NCI-H1105 (cell line): ENCODE measurements at places on chromosomes 1 and 21.

DNA sequence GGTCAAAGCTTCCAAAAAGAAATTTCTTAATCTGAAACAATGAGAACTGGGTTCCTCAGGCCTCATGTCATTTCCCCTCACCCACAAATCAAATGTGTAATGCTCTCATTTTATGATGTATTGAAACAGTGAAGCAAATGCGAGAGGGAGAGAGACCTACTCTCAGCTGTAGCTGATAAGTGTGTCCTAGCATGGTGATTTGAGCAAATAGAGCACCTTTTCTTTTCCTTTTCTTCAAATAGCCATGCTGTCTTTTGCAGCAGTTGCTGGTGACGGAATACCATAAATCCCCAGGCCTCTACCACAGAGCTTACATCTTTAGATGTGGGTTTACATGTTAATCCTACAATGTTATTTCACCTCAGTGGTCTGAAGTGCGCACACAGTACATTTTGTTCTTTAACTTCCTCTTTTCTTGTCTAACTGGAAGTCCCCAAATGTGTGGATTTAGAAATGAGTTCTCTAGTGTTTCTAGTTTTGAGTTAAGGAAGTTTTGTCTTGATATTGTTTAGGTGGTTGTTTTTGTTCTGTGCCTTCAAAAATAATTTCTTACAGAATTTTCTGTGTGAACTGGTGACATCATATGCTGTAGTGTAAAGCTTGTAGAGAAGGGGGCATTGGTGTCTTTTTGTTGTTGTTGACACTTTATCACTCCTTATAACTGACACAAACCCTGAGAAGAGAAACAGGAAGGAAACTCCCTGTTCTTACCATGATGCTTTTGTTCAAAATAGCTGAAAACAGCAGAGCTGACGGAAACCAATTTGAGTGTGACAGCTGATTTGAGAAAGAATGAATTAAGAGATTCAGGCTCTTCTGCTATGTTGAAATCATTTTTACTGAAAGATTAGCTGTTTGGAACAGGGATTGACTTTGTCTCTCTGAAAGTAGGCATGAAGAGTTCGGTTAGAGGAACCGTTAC, 12.2 kb downstream of the SMAP2 start:
- DNase-seq: no peak

- no peak for DNase-seq
Observed at GRCh38 chr1:235278915-235279292, 49.1 kb downstream of the ARID4B start.

DNA sequence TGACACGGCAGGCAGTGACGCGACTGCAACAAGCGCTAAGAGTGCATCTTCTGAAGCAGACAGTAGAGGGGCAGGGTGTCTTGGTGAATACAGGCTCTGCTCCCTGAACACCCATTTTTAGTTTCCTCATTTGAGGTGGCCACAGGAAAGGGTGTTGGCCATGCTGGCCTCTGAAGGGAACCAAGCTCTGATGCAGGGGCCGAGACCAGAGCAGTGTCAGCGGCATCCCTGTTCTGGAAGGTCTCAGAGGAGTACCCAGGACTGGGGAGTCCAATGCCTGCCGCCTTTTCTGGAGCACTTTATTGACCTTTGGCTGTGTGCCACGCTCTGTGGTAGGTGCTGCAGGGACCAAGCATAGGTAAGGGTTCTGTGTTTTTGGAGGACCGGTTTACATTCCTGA, 100.4 kb downstream of the KCNJ6 start:
- no peak for DNase-seq

DNA sequence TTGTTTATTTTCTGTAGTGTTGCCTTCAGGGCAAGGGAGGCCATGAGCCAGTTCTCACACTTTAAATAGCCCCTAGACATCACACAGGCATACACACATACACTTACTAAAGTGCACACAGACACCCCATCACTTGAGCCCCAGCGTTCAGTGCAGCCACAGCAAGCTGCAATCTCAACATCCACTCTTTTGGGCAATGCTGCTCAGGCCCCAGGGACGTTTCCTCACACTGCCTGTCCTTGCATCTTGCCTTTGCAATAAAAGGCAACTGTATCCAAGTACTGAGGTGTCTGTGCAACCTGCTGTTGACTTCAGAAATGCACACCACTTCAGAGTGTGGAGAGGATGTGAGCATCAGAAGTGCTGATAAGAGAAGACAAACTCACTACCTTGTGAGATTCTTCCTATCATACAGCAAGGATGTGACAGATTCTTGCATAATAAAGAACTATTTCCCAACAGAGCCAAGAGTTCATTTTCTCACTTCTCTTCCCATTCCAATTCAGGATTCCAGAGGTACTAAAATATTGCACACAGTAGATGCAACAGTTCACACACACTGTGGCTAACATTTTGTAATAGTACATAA, 36.2 kb downstream of the IRF2BP2 start:
- no peak for DNase-seq

DNA sequence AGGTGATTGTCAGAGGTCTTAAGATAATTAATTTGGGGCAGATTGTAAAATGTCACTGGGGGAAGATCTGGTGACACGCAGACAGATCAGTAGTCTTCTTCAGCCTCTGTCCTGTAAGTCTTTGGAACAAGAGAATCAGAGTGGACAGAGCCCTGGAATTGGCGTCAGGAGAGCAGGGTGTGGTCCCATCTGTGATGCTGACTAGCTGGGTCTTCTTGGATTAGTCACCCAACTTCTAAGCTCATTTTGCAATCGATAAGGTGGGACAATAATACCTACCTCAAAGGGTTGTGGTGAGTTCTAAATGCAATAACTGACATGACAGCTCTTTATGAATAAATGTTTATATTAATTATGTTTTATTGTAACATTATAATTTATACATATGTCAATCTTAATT, 4.8 kb downstream of the FASLG start:
- DNase-seq: no peak

GRCh38 chr1:18637962-18638834, 7.6 kb downstream of the PAX7 start:
- DNase-seq: no peak

DNA sequence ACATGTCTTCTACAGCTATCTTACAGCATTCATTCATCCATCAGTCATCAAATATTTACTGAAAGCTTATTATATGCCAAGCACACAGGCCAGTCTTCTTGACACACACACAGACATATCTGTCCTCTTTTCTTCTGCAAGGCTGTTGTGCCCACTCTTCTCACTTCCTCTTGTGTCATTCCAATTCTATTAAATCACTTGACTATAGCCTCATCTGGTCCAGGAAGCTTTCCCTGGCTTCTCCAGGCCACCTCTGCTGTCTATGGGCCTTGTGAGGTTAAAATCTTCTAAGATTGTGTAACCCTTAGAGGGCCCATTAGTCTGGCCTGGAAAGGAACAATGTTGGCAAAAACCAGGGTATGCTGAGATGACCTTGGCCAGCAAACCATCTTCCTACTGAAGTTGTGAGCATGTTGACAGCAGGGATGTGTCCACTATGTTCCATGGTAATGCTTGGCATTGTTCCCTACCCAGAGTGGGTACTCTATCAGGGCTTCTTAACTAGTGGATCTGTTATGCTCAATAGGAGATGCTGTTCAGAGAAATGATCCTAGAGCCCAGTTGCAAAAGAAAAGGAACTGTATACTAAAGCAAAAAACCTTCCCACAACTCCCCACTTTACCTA, 5.3 kb downstream of the TRAF3IP3 start:
- no peak for DNase-seq

GRCh38 chr1:155012026-155012546, 9.5 kb downstream of the ZBTB7B start:
- no peak for DNase-seq

- DNase-seq: no peak
Observed at GRCh38 chr1:73943270-73943669, 254.7 kb downstream of the LRRIQ3 start.

DNA sequence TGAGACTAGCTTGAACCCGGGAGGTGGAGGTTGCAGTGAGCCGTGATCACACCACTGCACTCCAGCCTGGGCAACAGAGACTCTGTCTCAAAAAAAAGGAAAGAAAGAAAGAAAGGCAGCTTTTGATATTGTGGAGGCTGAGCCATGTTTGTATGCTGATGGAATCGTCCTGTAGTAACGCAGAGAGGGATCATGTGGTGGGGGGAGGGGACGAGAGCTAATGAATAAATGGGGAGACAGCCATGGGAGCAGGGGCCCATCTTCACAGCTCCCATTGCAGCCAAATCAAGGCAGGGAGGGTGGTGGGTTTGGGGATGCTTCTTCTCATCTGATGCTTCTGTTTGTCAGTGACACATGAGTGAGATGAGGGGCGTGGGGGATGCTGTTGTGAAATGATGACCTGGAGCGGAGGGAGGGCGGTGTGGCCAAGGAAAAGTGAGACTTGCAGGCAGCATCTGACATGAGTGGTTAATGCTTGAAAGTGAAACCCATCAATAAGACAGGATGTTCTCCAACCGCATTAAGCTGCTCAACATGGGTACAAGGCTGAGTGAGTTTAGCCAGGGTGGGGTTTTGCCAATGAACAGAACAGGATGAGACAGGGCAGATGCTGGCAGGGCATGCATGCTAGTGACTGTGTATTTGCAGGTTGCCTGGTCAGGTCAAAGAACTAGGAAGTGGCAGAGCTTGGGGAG, 16.7 kb downstream of the SPATA21 start:
- DNase-seq: no peak
